ENCODE measurements at places on chromosomes 11 and 22.

DNA sequence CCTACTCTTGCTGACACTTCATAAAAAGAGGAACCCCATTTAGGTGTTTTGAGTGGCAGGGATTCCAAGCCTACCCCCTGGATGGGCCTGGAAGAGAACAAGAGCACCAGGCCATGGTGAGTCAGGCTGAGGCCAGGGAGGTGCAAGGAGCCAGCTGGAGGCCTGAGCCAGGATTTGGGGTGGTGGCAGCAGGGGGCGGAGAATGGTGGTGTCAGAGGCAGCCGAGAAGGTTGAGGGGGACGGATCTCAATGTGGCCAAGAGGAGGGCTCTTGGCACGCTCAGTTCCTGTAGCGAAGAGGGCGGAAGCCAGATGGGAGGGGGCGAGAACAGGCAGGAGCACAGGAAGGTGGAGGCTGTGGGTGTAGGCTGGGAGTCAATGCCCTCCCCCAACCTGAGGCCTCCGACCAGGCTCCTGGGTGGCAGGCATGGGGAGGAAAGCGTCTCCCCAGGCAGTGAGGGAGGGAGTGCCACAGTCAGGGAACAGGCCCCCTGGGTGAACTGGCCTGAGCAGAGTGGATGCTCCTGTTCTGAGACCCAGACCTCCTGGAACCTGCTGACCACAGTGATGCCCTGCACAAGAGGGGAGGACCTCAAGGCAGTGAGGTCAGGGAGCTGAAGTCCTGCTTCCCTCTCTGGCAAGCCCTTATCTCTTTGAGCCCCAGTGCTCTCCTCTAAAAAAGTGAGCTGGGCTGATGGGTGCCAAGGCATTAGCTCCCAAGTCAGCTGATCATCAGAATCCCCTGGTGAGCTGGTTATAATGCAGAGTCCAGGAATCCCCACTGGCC is 13.9 kb downstream of the RTN4RL2 start:
- DNase-seq = no peak

- DNase-seq = no peak
Measured at GRCh38 chr11:61945191-61945590, 5.0 kb upstream of the BEST1 start.

- no peak for DNase-seq
Measured at GRCh38 chr11:76033699-76034098, 172.6 kb downstream of the WNT11 start.

- DNase-seq = no peak
Measured at GRCh38 chr11:66561975-66562248, 6.5 kb downstream of the CTSF start.

GRCh38 chr11:77303328-77303727 is 1.8 kb upstream of the GDPD4 start:
- DNase-seq = no peak

DNA sequence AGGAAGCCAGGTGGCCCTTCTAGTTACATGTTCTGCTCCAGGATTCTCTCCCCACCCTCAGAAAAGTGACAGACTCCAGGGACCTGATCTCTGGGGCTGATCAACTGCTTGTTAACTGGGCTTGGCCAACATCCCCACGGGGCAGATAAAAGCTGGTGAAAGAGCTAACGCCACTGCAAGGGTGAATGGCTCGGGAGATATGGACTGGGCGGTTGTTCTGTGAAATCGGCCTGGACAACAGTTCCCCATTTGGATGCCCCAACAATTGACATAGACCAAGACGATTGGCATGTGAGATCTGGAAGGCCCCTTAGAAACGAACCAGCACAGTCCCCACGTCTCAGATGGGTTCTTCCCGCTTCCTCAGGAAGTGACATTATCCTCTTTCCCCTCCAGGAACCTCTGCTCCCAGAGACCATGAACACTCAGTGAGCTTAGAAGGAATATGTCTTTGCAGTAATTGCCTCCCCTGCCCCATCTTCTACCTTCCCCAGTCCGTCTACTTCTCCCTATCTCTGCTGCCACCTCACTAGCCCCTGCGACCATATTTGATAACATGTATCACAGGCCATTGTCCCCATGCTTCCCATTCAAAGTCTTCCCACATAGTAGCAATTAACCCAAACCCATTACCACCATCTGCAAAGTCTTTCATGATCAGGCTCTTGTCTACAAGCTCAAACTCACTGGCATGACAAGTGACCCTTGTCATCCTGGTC is 5.6 kb upstream of the PRG2 start:
- DNase-seq = no peak

DNA sequence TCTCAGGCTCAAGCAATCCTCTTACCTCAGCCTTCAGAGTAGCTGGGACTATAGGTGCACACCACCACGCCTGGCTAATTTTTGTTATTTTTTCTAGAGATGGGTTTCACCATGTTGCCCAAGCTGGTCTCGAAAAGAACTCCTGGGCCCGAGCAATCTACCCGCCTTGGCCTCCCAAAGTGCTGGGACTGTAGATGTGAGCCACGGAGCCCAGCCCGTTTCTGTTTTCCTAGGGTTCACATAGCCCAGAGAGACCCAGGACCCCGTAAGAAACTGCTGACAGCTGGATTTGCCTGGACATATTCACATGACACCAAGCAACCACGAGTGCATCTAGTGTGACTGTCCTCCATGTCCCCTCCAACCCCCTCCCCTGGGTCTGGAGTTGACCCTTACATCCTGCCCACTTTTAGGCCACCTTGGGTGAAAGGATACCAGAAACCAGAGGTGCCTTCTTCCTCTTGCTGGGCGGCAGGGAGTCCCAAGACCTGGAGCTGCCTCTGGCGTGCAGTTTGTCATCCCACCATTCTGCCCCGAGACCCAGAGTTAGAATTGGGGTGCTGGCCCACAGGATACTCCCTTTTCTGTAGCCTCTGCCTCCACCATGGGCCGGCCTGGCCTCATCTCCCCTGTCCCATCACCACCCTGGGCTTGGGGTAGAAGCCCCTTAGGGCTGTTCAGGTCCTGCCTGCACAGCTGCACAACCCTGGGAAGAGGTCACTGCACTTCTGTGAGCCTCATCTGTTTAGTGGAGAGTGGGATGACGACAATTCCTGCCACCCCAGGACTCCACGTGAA is 3.7 kb upstream of the RIN1 start:
- no peak for DNase-seq

GRCh38 chr11:76376746-76377558 is 4.0 kb downstream of the THAP12 start:
- DNase-seq = no peak

GRCh38 chr11:14396273-14396672 is 37.3 kb upstream of the RRAS2 start:
- DNase-seq = no peak

DNA sequence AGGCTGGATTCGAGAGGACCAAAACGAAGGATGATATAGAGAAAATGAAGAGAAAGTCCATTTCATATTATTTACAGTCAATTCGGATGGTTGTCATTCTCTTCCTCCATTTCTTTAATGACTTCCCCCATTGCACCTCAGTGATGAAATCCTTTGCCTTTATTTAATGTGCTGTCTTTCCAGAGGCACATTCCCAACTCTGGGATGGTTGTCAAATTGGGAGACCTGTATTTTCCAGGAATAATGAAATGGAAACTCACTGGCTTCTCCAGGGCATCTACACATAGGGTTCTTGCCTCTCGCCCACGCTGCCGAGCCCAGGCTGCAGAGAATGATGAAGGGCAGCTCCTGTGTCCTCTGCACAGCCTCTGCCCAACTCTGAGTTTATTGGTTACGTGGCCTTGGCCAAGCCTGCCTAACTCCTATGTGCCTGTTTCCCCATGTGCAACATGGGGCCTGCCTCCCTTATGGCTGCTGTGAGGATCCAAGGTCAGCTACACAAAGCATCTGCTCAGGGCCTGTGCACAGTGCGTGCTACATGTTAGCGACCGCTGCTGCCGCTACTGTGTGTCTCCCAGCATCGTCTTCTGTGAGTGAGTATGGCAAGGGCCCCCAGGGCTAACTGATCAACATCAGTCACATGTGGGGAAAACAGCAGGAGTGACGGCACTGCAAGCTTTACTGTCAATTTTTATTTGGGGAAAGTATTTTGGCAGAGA is 81.5 kb upstream of the BID start:
- DNase-seq = no peak

DNA sequence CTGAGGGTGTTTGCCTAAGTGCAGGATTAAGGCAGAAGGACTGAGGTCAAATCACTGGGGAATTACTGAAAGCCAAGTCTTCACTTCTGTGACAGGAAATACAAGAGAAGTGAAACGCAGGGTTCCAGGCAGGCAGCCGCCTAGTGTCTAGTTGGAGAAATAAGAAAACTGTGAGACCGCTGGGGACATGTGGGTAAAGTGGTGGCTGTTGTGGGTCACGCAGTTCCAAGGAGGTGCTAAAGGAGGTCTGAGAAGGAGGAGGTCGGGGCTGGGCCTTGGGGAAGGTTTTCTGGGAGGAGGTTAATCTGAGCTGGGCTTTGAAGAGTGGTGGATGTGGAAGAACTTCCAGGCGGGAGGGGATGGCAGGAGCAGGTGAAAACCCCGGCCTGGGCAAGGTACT is 11.2 kb downstream of the MCM5 start:
- DNase-seq = no peak

- DNase-seq = no peak
Measured at GRCh38 chr11:78660471-78660870, 85.8 kb upstream of the NARS2 start.
